ENCODE measurements at places on chromosomes 6 and 20. TPM values are rescaled to one million over a fixed set of nuclear protein-coding genes. Genes with fewer than 3 reads are reported as not detected.
A peak's percentile ranks its signal among the peaks of the same experiment; 100 is the strongest.

Gene LPA
- polyA plus RNA-seq = not detected

Gene MEP1A
- polyA plus RNA-seq = 0.04 TPM

Gene PDE10A
- polyA plus RNA-seq = 9.6 TPM

Gene MTFR2
- 2.4 TPM for polyA plus RNA-seq

Gene RALGAPB
- polyA plus RNA-seq = 18.4 TPM

DNA sequence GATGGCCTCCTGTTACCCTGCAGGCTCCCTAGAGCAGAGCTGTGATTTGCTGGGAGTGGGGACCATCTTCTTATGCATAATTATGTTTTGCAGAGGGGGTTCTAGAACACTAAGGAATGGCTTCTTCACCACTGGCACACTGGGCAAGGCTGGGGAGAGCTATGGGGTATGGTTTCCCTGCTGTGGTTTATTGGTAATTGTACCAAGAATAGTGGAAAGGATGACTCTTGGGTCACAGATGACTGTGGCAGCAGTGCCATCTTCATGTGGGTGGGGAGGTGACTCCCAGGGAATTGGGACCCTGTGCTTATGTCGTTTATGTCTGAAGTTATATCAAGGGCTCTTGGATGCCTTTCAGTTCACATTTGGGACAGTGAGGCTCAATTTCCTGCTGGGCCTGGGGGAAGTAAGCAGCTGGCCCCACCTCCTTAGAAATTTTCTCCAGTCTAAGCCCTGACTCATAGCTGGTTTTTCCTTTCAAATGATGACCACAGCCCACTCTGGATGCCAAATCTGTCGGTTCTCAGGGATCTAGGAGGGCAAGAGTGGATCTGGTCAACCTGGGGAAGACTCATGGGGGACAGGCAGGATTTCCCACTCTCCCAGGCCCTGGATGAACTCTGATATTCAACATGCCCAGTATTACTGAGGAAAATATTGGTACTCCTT, 230.8 kb downstream of the LRFN2 start:
- peaks cover 18% of the 10 kb centered on the region for H3K4me1 ChIP-seq
- DNase-seq = no peak
- H3K36me3 ChIP-seq = no peaks in the 10 kb centered on the region
- H3K27ac ChIP-seq = no peak overlapping the region
- H3K27me3 ChIP-seq = no peaks in the 10 kb centered on the region
- no peak overlapping the region for H3K4me3 ChIP-seq

GRCh38 chr6:53536561-53536960, 8.3 kb downstream of the GCLC start:
- H3K36me3 ChIP-seq = no peaks in the 10 kb centered on the region
- DNase-seq = no peak
- H3K27ac ChIP-seq = no peak overlapping the region

- H3K27ac ChIP-seq = no peak overlapping the region
- no peaks in the 10 kb centered on the region for H3K27me3 ChIP-seq
- DNase-seq = no peak
- H3K4me3 ChIP-seq = no peak overlapping the region
- H3K4me1 ChIP-seq = no peaks in the 10 kb centered on the region
These were observed 284.4 kb downstream of the C6orf118 start for GRCh38 chr6:165025040-165025439.

DNA sequence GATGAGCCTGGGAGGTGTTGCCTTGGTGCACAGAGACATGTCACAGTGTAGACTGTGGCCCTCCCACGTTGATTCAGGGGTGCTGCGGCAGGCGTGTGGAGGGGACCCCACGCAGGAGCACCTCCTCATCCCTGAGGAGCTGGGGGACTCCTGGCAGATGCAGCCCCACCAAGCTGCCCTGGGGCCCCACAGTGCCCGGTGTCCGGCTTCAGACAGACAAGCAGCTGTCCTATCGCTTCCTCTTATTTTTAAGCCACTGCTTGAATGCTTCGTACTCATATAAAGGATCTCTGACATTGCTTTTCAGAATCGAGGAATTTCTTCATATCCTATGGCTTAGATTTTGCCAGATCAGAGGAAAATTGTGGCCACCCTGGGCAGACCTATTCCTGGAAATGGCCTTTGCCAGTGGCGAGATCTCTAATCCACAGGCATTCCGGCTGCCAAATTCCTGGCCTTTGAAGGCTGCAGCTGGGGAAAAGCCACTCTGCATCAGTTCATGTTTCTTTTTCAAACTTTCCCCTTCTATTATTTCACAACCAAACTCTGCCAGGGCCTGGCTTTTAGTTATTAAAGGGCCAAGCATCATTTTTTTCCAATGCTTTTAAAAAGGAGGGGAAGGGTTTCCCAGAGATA, 337.0 kb downstream of the THBS2 start:
- peaks cover 16% of the 10 kb centered on the region for H3K4me1 ChIP-seq
- DNase-seq = peak; percentile 83
- H3K27ac ChIP-seq = peak overlapping the region; percentile 38
- no peaks in the 10 kb centered on the region for H3K36me3 ChIP-seq
- no peak overlapping the region for H3K4me3 ChIP-seq

Data from muscle of leg (tissue), 16 donors.